ENCODE measurements at places on chromosomes 4 and X.
A peak's percentile ranks its signal among the peaks of the same experiment; 100 is the strongest.

DNA sequence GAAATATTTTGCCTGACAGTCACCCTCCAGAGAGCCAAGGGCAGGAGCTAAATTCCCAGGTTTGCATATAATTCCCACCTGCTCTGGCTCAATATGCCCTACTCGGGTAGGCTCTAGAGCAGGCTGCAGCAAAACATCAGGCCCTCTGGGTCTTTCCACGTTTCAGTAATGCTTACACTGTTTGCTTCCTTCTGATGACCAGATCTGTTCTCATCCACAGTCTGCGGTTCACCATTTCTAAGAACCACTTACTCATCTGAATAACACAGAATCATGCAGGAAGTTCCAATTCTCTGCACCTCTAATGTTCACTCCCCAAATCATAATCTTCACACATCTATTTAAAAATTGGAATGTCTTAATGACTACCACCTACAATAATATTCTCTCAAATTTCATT is 141.4 kb downstream of the PPP3CA start:
- DNase-seq, result peak; percentile 87

DNA sequence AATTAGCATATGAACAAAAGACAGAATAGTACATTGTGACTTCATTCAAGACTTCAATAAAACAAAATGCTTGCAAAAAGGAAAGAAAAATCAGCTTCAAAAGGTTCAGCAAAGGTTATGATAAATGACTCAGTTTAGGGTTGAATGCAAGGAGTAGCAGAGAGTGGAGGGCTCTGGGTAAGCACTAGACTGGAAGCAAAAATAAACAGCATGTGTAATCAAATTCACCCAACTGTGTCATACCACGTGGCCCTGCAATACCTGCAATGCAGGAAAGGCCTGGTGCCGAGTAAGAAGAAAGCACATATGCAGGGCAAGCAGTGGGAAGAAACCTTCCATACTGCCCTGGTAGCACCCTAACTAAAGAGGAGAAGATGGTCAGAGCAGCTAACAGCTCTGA is 88.7 kb downstream of the ATP11C start:
- no peak for DNase-seq

DNA sequence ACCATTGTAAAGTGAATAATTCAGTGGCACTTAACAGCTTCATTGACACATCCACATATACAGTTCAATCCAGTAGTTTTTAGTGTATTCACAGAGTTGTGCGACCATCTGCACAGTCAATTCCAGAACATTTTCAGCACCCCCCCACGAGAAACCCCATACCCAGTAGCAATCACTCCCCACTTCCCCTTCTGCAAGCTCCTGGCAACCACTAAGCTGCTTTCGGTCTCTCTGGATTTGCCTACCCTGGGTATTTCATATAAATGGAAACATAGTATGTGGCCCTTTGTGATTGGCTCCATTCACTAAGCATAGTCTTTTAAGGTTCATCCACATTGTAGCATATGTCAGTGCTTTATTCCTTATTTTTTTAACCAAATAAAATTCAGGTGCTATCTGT is 10.0 kb downstream of the MSL3 start:
- DNase-seq, result no peak

DNA sequence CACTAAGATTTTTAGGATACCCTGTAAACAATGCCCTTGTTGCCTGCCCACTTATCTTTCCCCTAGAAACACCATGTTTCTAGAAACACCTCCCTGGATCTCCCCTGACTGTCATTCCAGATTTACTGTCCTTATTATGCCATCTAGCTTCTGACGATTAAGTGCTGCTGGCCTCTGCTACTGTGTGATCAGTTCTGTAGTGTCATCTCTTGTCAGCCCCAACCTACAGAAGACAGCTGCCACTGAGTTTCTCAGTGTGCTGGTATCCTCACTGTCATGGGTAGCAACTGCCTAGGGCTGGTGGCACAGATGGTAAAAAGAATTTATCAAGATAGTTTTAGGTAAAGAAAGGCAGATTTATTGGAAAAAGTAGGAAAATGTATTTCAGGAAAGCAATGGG is 68.7 kb upstream of the WWC2 start:
- no peak for DNase-seq

DNA sequence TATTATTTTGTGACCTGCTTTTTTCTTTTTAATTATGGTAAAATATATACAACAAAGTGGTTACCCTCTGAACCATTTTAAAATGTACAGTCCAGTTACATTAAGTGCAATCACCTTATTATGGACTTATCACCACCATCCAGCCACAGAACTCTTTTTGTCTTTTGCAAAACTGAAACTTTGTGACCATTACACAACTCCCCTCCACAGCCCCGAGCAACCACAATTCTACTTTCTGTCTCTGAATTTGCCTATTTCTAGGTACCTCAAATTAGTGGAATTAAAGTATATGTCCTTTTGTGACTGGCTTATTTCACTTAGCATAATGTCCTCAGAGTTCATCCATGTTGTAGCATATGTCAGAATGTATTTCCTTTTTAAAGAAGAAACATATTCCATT is 39.3 kb upstream of the WWC2 start:
- DNase-seq, result no peak

DNA sequence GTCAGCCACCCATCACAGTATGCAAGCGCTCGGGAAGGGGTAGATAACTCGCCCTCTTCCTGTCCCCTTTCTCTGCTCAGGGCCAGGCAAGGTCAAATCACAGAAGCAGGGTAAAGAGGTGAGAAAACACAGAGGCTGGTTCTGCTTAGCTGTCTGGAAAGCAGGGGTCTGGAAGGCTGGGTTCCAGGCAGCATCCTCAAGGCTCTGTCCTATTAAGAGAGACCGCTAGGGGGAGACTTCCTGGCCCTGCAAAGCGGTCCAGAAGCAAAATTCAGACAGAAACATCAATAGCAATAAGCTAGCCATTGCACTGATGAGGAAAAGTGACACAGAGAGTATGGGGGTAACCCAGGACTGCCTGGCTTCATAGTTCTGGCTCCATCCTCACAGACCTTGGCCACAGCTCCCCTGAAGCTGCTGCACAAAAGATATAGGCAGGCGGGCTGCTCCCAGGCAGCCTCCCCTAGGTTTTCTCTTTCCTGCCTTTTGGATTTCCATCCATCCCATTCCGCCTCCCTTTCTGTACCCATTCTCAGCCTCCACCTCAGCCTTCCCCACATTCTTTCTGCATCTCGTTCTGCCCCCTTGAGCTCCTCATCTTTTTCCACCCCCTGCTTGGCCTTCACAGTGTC is 308.5 kb downstream of the EVC2 start:
- peak; percentile 5 for DNase-seq

- DNase-seq, result no peak
These were observed 51.7 kb downstream of the HAND2 start for GRCh38 chr4:173478201-173478912.

GRCh38 chrX:109830157-109830703 is 97.2 kb upstream of the ACSL4 start:
- peak; percentile 40 for DNase-seq

GRCh38 chr4:109649872-109650271 is 53.4 kb downstream of the CASP6 start:
- no peak for DNase-seq

- peak; percentile 29 for DNase-seq
These were observed at the start of gene TASL for GRCh38 chrX:30577362-30577991. TASL (minus strand) TSS chrX:30577766; CDS start chrX:30560355, 17,411 bp downstream.

DNA sequence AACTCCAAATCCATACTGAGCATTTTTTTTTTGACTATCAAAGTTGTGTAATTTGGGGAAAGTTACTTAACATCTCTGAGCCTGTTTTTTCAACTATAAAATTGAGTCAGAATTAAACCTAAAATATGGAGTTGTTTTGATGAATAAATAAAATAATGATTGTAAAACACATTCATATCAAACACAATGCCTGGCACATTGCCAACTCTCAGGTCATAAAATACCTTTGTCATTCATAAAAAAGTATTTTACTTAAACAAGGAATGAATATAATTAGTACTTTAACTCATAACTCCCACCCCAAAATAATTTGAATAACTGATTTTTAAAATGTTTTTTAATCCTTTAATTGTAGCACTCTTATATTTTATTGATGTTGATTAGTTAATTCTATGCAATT is 3.8 kb upstream of the GPR174 start:
- DNase-seq, result no peak

GRCh38 chrX:40402831-40403533 is 177.8 kb upstream of the ATP6AP2 start:
- no peak for DNase-seq

- peak; percentile 9 for DNase-seq
These were observed 52.4 kb downstream of the SCFD2 start for GRCh38 chr4:53313510-53313909.

GRCh38 chr4:6380746-6381410 is 91.5 kb downstream of the PPP2R2C start:
- DNase-seq, result no peak

- no peak for DNase-seq
These were observed 41.8 kb upstream of the MAGED1 start for GRCh38 chrX:51851507-51852085.

GRCh38 chrX:97494756-97495372 is 611.2 kb downstream of the RPA4 start:
- no peak for DNase-seq
